Fibroblast of skin of right quadriceps (primary cell): ENCODE measurements at places on chromosomes 3 and 15.
A peak's percentile ranks its signal among the peaks of the same experiment; 100 is the strongest.

GRCh38 chr15:69474846-69475455, 22.3 kb downstream of the RPLP1 start:
- no peak for DNase-seq

DNA sequence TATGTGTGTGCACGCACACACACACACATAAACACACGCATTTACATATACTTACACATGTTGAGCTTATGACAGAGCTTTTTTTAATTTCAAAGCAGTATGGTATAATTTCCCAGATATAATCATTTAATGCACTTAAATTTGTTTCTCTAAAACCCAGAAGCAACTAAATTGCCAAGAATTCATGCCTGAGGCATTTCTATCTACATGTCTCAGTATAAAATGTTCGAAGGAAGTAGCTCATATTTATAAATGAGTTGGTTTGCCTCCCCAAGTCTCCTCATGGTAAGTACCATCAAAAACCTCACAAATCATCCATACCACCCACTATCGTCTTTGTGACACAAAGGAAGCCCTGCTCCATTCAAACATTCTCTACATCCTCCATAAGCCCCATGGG, 130.6 kb downstream of the RPL22L1 start:
- no peak for DNase-seq

- no peak for DNase-seq
These were observed 93.1 kb downstream of the GABRG3 start for GRCh38 chr15:27064080-27064479.

GRCh38 chr15:96181217-96181616, 149.3 kb upstream of the NR2F2 start:
- no peak for DNase-seq

- DNase-seq = no peak
These were observed 11.8 kb downstream of the NPTN start for GRCh38 chr15:73621286-73621826.

DNA sequence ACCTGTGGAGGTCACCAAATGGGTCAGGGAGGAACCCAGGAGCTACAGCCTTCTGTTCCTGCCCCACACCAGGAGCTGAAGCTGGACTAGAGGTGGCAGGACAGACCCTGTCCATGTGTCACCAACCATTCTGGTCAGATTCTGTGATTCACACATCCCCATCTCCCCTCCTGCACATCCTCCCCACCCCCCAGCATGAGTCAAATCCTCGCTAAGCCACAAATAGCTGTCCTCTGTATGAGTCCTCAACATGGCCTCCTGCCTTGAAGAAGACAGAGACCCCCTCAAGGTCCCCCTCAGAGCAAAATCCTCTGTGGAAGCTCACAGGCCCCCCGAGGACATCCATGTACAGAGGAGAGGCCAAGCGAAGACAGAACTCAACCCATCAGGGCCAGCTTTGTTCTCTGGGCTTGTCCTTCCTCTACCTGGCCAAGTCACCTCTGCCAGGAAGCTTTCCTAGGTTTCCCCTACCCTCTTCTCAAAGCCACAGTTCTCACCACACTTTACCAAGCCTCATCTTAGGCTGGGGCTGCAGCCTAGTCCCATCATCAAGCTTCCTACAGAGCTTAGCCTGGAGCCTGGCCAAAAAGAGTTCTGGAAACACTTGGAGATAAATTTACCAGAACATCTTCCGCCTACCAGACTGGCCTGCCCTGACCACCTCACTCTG, 17.1 kb downstream of the CACNA2D2 start:
- peak; percentile 74 for DNase-seq

DNA sequence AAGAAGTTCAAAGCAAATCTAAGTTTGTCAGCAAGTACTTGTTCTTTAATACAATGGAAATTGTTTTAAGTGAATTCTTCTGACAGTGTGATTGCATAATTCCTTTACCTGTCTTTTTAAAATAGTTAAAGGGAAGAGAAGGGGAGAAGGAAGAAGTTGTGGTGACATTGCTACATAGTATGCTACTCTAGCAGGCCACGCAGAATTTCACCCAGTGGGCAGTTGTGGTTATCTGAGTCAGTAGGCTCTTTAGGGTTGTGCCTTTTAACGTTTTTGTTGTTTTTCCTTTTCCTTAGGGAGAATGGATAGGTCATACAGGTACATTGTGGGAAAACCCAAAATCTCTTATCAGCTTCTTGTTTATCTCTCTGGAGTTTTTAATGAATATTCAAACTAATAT, 40.4 kb downstream of the KIF15 start:
- no peak for DNase-seq

- no peak for DNase-seq
These were observed 1.3 kb upstream of the TMIE start for GRCh38 chr3:46699676-46700523.
